Cardiac fibroblast (primary cell): ENCODE measurements at places on chromosomes 5 and 9.

DNA sequence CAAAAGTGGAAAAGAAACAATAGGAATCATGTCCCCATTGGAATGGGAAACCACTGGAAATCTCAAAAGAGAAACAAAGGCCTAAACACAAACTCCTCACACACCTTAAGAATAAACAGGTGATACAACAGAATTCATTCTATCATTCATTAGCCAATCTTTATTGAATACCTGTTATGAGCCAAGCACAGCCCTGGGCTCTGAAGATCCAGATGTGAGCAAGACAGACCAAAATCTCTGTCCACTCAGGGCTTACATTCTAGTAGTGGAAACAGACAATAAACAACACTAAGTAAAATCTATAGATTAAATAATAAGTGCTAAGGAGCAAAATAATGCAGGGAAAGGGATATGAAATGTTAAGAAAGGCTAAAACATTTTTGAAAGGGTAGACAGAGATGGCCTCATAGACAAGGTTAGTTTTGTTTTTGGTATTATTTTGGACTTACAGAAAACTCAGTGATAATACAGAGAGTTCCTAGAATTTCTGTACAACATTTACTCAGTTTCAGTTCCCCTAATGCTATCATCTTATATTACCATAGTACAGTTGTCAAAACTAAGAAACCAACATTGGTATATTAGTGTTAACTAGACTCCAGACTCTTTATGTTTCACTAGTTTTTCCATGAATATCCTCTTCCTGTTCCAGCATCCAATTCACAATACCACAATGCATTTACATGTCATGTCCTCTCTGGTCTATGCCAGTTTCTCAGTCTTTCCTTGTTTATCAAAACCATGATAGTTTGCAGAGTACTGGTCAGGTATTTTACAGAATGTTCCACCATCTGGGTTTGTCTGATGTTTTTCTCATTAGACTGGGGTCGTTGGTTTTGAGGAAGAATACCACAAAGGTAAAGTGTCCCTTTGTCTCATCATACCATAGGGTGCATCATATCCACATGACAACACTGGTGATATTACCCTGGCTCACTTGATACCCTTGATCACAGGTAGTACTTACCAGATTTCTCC is 103.7 kb downstream of the SIL1 start:
- no peak for DNase-seq

DNA sequence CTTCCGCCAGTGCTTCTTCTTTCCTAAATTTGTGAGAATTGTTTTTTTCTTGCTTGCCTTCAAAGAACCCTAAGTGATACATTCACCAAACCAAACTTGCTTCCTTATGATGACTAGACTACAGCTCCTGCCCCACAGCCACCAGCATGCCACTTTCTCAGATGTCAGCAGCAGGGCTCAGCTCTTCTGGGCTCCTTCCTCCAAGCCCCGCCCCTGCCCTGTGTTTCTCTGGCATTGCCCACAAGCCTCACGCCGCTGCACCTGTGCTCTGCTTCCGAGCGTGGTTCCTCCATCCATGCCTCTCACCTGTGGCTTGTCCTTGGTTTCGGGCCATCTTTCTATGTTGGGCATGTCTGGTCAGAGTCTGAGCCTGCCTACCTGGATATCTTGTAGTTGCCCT is 10.6 kb downstream of the UNC5A start:
- DNase-seq = no peak

DNA sequence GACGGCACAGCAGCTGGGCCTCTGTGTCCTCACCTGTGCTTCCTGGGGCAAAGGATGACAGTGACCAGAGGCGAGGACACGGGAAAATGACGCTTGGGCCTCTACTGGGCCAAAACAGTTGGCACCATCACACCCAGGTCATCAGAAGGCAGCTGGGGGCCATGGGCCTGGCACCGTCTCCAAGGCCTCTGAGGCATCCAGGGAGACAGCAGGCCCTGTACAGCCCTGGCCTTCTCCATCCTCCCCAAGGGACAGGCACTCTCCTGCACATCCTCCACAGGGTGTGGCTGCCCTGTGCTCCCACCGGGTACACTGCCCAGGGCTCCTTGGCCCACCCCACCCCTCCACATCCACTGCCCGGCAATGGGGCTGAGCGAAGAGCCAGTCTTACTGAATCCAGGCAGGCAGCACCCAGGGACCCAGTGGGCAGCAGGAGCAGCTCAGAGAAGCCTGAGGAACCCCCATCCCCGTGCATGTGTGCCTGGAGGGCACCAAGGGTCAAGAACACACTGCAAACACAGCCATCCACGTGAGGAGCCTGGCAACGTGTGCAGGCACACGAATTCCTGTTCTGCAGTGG is 4.0 kb downstream of the LPCAT1 start:
- no peak for DNase-seq

DNA sequence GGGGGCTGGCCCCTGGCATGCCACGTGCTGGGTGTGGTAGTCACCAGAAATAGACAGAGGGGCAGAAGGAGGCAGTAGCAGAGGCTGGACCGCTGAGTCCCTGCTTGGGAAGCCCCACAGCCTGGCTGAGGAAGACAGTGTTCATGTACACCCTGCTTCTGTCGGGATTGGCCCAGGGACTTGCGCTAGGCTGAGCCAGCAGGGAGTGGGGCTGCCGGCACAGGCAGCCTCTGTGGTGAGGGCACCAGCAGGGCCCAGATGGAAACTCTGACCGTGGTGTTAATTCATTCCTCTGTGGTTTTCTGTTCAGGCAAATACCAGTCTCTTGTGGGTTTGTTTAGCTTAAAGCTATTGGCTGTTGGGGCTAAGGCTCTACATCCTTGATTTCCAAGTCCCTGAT is 108.6 kb upstream of the RAD23B start:
- DNase-seq = peak; percentile 36

GRCh38 chr9:117374076-117374725 is 40.7 kb downstream of the ASTN2 start:
- DNase-seq = no peak

DNA sequence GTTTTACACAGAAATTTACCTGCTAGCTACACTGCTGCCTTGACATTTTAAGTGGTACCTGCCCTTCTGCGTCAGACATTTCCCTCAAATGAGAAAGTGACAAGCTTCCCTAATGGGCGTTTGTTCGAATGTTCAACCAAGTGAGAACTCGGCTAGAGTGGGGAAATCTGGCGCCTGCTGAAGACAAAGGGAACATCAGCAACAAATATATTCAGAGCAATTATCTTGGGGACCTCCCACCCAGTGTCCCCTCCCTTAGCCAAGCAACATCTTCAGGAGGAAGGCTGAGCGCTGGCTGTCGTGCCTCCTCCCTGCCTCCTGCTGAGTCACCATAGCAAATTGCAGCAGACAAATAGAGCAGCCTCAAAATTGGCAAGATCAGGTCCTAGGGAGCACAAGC is 57.1 kb downstream of the MFAP3 start:
- DNase-seq = no peak

DNA sequence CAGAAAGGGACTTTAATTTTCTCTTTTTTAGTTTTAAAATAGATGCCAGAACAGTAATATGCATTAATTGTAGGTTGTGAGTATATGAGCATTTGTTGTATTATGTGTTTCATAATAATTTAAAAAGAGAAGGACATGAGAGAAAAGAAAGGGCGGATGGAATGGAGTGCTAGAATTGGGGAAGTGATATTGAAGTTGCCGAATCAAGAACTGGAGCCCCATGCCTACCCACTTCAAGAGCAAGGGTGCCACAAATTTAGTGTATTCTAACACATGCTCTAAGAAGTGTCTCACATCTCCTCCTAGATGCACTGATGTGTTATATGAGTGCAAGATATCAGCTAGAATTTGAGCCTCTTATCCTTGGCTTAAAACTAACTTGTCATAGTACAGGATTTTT is 43.6 kb upstream of the FYB1 start:
- no peak for DNase-seq

DNA sequence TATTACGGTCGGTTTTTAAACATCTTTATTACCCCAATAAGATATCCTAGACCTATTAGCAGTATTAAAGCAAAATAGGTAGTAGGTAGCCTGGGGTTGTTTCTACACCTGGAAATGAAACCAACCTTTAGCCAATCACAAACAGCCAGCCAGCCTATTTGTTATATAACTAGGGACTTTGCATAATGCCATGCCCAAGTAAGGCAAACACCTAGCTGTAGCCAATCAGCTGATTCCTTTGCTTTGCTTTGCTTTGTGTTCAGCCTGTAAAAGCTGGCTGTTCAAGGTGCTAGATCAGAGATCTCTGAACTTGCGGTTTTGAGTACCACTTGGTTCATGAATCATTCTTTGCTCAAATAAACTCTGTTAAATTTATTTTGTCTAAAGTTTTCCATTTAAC is 46.5 kb upstream of the SETD9 start:
- no peak for DNase-seq

DNA sequence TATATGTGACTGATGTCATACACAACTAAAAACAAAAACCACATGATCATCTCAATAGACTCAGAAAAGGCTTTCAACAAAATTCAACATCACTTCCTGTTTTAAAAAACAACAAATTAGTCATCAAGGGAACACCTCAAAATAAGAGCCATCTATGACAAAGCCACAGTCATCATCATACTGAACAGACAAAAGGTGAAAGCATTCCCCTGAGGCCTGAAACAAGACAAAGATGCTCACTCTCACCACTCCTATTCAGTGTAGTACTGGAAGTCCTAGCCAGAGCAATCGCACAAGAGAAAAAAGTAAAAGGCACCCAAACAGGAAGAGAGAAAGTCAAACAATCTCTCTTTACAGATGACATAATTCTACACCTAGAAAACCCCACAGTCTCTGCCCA is 893.5 kb upstream of the EDIL3 start:
- DNase-seq = peak; percentile 39

- no peak for DNase-seq
These were observed 3.0 kb downstream of the ASPN start for GRCh38 chr9:92479346-92479745.

DNA sequence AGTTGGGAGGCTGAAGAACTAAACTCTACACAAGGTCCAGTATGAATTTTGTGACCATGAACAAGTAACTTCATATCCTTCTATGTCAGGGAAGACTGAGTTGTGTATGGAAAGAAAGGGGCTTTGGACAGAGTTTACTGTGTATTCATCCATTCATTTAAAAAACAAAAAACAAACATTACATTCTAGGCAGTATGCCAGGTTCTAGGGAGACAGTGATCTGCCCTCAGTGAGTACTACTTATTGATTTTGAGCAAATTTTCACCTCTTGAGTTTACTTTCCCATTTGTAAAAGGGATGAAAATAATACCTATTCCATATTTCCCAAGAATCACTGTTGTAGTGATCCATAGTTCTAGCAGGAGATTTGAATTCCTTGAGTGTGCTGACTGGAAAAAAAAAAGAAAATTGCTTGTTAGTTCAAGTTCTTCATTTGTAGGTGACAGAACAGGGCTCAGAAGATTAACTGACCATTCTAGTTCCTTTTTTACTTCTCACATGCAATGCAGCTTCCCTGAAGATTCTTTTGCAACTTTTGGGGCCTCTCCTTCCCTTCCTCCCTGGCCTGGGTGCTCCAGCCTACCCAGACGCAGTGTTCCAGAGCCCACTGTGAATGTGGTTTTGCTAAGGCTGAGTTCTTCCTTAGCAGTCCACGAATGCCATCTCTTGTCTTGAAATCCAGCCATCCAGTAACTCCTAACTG is 2.6 kb upstream of the GAPVD1 start:
- no peak for DNase-seq

DNA sequence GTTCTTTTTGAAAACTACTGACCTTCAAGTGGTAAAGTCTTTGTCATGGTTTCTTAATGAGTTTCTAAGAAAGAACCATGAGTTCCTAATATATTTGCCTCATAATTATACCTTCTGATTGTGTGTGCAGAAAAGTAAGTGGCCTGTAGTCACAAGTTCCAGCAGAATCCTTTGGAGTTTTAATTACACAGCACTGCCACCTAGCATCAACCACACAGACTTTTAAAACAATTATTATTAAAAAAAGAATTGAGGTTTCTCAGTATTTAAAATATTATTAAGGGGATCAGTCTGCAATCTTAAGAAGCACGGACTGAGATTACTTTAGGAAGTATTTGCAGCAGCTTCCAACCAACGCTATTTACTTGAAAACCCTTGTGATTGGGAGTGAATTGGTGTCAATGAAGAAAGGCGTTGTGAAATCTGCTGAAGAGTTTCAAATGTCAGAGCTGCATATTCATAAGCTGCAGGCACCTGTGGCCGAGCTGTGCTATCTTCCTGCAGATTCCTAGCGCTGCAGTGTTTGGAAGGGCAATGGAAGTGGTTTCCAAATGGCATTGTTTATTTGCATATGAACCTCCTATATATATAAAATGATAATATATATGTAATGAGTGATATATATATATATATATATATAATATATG is 1074.2 kb upstream of the WWC1 start:
- DNase-seq = peak; percentile 14

GRCh38 chr5:11110128-11110527 is 349.1 kb upstream of the DAP start:
- DNase-seq = no peak

- peak; percentile 53 for DNase-seq
These were observed 82.8 kb downstream of the SLC1A3 start for GRCh38 chr5:36689225-36689624.

- DNase-seq = peak; percentile 91
These were observed 10.5 kb downstream of the MLLT3 start for GRCh38 chr9:20611691-20612287.

GRCh38 chr5:94389515-94389899 is 228.9 kb downstream of the KIAA0825 start:
- DNase-seq = no peak

GRCh38 chr9:32500768-32501167 is 25.2 kb downstream of the RIGI start:
- DNase-seq = peak; percentile 77

DNA sequence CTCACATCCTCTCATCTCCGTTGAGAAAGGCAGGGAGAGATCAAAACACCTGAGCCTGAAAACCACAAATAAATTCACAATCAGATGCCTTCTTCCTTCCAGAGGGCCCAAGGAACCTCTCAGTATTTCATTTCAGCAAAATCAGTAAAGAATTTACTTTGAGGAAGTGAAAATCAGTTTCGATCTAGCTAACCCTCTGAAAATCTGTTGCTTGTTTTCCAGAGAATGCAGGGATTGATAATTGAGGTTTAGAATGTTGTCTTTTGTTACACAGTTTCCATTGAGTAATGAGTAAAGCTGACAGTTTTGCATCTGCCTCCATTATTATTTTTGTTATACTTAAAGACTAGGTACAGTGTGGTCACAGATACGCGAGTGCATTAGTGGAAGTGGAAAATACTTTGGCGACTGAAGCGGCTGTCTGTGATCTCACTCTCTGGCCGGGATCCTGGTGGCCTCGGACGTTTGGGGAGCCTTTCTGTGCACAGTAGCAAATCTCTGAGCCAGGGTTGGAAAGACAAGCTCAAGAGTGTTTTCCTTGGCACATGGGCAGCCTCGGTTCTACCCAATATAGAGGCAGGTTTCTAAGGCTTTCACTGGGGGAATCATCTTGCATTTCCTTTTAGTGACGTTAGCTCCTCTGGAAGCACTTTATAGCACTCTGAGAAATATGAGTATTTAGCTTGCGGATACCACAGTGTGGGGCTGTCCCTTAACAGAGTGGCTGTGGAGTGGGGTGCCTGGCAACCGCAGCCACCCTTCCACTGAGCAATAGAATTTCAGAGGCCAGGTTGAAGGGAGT is 32.2 kb upstream of the ANGPTL2 start:
- DNase-seq = peak; percentile 82

GRCh38 chr5:42719034-42719433 is 37.6 kb upstream of the CCDC152 start:
- DNase-seq = no peak
